ENCODE measurements at places on chromosomes 2 and 18.

GRCh38 chr2:98480598-98480997 is 35.9 kb downstream of the INPP4A start:
- peak; percentile 47 for DNase-seq

- no peak for DNase-seq
These were observed 19.4 kb downstream of the SERPINB13 start for GRCh38 chr18:63606526-63606925.

- no peak for DNase-seq
These were observed 357.8 kb downstream of the ARHGAP15 start for GRCh38 chr2:143486976-143487375.

- peak; percentile 70 for DNase-seq
These were observed 822 bp downstream of the UBE2E3 start for GRCh38 chr2:180980943-180981911.

DNA sequence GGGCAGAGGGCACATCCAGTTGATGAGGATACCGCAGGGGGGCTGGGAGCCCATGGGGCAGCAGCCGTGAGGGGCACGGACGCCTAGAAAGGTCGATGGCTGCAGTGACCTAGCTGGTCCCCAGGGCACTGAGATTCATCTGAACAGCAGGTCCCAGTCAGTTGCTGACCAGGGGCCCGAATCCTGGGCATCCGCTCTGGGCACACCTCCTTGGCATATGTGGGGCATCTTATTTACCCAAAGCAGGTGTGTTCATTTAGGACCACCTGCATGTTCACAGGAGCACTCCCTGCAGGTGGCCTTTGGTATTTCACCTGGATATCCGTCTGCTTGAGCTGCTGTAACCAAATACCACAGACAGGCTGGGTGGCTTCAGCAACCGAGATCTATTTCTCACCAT is 72.0 kb upstream of the ODC1 start:
- no peak for DNase-seq

DNA sequence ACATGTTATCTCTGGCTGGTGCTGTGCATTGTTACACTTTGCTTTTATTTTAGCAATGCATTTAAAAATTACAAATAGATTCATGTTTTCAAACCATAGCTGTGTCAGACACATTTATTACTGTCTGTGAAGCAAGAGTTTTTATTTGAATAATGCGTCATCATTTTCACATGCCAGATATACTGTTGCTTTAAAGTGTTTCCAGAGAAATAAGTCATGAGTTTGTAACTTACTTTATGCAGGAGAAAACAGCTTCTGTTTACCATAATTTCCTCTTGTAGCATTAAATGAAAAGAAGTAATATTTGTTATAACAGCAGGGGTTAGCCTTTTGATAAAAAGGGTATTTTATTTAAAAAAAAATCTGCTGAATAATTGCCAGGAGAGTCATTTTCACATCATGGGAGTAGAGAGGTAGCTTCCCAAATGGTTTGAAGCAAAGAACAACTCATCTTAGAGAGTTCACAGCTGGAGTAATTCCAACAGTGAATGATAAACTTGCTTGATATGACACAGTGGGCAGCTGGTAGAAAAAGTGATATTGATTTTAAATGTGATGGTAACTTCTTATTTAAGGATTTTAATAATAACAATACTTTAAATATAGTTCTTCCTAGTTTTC is 1274.5 kb upstream of the CRIM1 start:
- DNase-seq = no peak

DNA sequence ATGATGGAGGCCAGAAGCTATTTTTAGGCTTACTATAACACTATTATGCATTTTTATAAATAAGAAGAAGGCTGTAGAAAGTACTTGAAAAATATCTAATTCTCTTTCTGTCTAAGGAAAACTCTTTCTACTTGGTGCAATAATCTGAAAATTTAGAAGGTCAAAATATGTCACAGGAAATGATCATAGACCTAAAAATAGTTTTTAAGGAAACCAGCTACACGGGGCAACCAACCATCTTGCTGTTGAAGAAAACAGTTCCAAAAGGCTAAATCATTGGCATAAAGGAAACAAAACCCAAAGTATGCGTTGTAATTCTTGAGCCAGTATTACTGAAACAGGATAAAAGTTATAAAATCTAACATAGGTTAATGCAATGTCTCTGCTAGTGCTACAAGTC is 40.2 kb downstream of the SOCS6 start:
- no peak for DNase-seq

GRCh38 chr2:63755216-63755615 is 86.5 kb upstream of the UGP2 start:
- DNase-seq = no peak

DNA sequence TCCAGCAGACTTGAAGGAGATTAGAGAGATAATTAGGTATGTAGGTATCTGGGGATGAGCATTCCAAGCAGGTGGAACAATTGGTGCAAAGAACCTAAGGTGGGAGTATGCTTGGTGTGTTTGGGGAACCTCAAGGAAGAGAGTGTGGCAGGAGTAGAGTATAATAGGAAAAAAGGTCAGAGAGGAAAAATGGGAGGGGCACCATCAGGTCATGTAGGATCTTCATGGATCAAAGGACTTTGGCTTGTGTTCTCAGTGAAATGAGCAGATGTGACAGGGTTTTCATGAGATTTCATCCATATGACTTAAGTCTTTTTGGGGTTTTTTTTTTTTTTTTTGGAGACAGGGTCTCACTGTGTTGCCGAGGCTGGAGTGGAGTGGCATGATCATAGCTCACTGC is 47.3 kb downstream of the RBBP8 start:
- no peak for DNase-seq

- no peak for DNase-seq
These were observed 5.7 kb downstream of the ZFP36L2 start for GRCh38 chr2:43220760-43221123.

DNA sequence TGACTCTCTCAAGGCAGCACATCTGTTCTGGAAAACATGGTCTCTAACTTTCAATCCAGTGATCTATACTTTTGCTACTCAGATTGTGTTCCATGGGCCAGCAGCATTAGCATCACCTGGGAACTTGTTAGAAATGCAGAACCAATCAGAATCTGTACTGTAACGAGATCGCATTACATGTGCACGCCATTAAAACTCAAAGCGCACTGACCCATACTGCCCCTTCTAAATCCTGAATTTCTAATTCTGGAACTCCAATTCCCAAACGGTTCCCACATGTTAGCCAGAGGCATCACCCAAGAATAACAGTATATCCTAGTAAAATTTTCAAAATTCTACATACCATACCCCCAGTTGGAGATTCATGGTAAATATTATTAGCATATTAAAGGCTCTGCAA is 10.5 kb upstream of the DCTN1 start:
- no peak for DNase-seq

DNA sequence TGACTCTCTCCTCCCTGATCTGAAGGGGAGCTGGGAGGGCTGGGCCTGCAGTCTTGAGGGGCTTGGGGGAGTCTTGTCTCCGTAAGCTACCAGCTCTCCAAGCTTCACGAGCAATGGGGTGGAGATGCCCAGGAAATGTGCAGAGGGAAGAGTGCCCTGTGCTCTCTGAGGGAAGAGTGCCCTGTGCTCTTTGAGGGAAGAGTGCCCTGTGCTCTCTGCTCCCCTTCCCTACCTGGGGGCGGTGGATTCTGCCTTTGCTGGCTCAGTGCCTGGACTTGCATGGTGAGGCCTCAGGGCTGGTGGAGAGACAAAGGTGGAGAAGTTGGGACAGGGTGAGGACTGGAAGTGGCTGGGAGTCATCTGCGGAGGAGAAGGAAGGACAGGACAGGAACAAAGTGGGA is 72.7 kb downstream of the TWIST2 start:
- DNase-seq = no peak
